ENCODE measurements at places on chromosomes 2 and 18. TPM values are rescaled to one million over a fixed set of nuclear protein-coding genes. Genes with fewer than 3 reads are reported as not detected.

GRCh38 chr2:17353263-17353662 lies 165.0 kb downstream of the RAD51AP2 start:
- no peak for DNase-seq

Gene SCYGR8
- not detected for total RNA-seq

DNA sequence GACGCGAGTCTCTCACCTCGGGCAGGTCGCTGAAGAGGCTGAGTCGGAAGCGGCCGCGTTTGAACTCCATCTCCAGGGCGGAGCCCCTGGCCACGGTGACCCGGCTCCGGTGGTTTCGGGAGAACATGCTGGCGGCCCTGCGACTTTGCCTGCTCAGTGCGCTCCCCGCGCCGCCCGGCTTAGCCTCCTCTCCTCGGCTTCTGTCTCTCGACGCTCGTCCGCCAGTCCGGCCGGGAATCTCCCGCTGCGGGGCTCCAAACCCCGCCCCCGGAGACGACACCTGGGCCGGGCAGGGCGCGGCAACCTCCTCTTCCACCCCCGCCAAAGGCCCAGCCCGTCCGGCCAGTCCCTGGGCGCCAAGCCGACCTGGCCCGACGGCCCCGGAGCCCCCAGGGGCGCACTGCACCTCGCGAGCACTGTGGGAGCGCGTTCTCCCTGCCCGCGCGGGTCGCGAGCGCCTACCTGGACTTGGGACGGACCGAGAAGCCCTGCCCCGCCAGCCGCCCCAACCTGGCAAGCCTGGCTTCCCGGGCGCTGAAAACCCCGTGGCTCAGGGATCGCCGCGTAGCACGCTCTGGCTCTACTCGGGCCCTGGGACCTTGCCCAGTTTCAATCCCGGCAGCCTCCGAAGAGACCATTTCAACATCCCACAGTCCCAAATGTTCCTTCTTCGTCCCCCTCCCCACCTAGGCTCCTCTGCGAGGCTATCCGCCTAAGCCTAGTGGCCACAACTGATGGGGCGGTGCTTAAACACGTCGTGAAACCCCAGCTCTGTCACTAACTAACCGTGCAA lies at the start of gene RTKN:
Gene RTKN, minus strand, starts transcription at position 248 of the 793 bp plus-strand sequence. Its CDS starts 121 bp downstream, at position 127.
- DNase-seq, result peak; percentile 63

Gene RPL31
- 1,767 TPM for total RNA-seq

- peak; percentile 61 for DNase-seq
These were observed 126.7 kb downstream of the BCL2 start for GRCh38 chr18:63192885-63193349.

Gene KCNK3
- not detected for total RNA-seq

Data from B cell (primary cell).